ENCODE measurements at places on chromosomes 1 and 21.

DNA sequence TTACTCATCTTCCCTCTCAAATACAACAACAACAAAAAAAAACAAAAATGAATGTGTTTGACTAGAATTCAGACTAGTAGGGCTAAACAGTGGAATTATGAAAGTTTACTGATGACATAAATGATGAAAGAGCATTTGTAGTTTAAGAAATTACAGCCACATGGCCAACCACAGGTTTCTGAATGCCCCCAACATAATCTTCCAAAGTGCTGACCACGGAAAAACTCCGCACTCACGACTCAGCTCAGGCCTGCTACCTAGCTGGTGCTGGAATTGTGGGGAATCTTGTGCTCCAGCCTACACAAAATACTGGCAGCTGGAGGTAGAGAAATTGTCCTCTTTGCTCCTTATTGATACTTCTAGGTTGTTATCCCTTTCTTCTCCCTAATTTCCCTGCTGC lies 23.6 kb upstream of the TBX15 start:
- no peak for DNase-seq

- DNase-seq, result no peak
Measured at GRCh38 chr1:9344426-9345200, 51.9 kb downstream of the SPSB1 start.

- DNase-seq, result no peak
Measured at GRCh38 chr1:199878823-199879222, 148.7 kb upstream of the NR5A2 start.

DNA sequence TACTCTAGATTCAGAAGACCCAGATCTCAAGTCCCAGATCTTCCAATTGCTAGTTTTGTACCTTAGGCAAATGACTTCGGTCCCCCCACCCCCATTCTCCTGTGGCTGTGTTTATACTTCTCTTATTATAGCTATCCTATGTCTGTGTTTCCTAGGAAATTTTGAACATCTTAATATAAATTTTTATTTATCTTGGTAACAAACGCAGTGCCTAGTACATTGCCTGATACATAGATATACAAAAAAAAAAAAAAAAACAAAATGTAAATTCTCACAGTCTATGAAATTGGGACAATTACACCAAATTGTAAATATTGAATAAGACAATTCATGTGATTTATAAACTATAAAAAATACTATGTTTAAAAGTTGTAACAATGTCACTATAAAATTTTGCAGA lies 84.1 kb upstream of the SLC44A3 start:
- DNase-seq, result no peak

- peak; percentile 23 for DNase-seq
Measured at GRCh38 chr1:243420016-243420945, 164.4 kb downstream of the SDCCAG8 start.

DNA sequence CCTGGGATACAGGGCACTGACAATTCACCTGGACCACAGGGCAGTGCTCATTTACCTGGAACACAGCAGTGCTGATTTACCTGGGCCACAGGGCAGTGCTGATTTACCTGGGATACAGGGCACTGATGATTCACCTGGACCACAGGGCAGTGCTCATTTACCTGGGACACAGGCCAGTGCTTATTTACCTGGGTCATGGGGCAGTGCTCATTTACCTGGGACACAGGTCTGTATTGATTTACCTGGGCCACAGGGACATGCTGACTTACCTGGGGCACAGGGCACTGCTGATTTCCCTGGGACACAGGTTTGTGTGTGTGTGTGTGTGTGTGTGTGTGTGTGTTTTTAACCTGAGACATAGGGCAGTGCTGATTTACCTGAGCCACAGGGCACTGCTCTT lies 261.7 kb downstream of the MATN1 start:
- DNase-seq, result no peak

GRCh38 chr1:86119214-86119764 lies 37.3 kb downstream of the COL24A1 start:
- DNase-seq, result no peak

DNA sequence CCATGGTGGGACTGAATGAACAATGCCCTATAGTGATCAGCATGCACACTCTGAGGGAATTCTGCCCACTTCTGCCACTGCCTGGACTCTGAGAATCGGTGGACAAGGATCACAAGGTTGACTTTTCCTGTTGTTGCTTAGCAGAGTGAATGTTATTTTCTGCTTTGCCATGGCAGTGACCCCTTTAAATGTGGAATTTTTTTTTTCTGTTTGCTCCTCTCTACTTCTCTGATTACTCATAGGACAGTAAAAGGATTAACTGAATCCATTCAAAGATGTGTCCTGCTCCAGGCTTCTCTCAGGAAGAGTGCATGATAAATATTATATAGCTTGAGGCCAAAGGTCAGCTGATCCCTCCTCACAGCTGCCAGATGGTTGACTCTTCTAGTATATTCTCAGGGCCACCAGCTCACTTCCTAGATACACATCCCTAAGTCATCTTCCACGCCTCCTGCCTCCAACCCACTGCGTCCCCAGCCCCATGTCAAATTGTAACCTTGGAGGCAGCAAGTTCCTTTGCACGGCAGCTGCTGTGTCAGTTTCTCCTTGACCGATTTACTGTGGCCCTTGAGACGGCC lies 74.0 kb upstream of the RALGPS2 start:
- no peak for DNase-seq

DNA sequence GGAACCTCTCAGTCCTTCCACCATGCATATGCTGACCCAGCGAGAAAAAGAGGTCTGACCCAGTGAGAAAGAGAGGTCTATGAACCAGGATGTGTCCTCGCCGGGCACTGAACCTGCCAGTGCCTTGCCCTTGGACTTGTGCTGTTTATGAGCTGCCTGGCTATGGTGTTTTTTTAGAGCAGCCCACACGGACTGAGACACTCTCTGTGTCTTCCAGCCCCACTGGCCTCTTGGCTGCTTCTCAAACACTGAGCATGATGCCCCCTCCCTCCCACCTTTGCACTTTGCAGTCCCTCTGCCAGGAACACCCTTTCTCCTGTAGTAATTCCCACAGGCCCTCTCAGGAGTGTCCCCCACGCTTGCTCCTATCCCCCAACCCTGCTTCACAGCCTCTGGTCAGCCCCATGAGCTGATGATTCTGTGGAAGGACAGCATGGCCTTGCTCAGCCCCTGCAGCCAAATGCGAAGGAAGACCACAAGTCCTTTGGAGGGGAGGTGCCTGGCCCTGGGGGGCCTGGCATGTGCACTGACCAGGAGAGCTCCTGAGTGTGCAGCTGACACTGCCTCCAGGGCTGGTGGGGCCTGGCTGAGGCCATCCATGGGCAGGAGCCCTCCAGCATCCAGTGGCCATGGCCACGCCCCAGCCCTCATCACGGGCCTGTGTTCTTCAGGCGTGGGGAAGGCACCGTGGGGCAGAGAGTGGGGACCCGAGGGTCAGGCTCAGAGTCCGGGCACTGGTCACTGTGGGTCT lies 23.8 kb downstream of the WNT3A start:
- no peak for DNase-seq

GRCh38 chr1:26826261-26827105 lies at the start of gene ZDHHC18:
Gene ZDHHC18 (plus strand): TSS chr1:26826688. CDS start chr1:26826805, 117 bp downstream.
- DNase-seq, result no peak

- DNase-seq, result no peak
Measured at GRCh38 chr1:94275083-94275482, 37.7 kb upstream of the ARHGAP29 start.

GRCh38 chr1:19940486-19941205 lies 17.2 kb upstream of the PLA2G2E start:
- DNase-seq, result no peak

DNA sequence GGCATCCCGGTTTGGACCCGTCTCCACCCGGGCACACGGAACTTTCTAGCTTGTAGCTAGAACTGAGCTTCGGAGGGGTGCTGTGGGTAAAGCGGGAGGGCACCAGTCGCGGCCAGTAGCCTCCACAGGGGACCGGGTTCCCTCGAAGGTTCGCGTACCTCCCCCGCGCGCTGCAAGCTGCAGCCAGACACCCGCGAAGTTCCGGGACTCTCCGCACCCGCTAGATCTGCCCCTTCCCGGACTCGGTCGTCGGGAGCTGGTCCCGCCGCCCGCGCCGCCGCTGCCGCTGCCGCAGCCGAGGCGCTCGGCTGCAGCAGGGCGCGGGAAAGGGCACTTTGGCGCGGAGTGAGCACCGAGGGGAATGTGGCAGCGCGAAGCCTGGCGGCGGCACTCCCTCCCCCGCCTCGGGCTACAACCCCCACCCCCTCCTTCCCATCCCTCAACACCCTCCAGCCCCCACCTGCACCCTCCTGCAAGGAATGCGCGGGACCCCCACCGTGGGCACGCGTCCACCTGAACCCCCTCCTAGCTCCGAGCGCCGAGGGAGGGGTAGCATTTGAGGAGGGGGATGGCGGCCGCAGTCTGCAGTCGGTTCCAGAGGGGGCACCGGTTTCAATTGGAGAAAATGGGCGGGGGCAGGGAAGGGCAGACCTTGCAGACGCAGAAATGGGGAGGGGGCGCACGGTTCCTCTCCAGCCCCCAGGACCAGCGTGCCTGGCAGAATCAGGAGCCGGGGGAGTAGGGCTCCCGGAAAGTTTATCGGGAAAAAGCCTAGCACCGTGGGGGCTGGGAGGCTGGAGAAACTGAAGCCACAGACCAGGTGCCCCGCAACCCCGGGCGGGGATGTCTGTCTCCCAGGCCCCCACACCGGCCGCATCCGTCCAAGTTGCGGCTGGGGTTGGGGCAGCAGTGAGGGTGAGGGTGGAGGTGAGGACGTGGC lies 968 bp downstream of the CSMD2 start:
- DNase-seq, result no peak

DNA sequence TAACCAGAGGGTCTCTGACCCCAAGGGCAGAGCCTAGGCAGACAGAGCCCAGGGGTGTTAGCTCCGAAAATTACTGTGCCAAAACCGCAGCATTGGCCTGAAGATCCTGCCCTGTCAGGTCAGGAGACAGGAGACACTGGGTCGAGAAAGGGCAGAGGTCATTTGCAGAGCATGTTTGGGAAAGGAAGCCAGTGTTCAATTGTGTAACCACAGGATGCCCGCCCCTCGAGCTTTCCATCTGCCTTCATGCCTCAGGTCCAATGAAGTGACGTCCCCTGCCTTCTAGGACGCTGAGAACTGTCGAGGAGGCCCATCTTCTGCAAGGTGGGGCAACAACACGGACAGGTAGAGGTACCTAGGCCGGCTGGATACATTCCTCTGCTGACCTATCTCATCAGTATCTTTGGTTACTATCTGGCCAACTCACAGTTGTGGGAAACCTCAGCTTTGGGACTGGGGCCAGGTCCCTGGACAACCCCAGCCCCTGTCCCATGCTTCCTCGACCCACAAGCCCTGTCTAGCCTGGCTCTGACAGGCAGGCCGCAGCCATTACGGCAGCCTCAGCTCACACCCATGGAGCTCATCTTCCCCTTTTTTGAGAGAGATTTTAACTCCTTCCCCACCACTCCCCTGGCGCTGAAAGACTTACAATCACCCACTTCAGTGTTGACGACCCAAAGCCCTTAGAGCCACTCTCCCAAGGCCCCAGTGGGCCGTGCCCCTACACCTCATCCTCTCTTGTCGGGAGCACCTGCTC lies 1.3 kb downstream of the ARL8A start:
- DNase-seq, result peak; percentile 81

- DNase-seq, result no peak
Measured at GRCh38 chr1:66240491-66241484, 293.2 kb upstream of the SGIP1 start.

DNA sequence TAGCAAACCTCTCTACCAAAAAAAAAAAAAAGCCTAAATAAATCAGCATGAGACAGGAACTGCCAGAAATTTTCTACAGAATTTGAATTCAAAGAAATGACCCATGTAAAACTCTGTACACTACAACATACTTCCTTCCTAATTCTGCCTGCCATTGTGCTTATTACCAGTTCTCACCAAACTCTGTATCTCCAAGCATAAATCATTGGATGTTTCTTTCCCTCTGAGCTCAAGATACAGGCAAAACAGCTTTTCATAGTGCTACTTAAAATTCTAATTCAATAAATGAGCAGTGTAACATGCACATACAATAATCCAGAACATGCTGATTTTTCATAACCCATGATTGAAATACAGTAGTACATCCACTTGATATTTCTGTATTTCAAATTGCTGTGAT lies 87.0 kb downstream of the EIF4G3 start:
- DNase-seq, result no peak

- DNase-seq, result peak; percentile 49
Measured at GRCh38 chr1:204461331-204462228, 33.0 kb downstream of the PIK3C2B start.

- DNase-seq, result no peak
Measured at GRCh38 chr1:2290171-2290578, 62.1 kb downstream of the SKI start.

- DNase-seq, result no peak
Measured at GRCh38 chr21:37797403-37797802, 118.9 kb downstream of the KCNJ6 start.

DNA sequence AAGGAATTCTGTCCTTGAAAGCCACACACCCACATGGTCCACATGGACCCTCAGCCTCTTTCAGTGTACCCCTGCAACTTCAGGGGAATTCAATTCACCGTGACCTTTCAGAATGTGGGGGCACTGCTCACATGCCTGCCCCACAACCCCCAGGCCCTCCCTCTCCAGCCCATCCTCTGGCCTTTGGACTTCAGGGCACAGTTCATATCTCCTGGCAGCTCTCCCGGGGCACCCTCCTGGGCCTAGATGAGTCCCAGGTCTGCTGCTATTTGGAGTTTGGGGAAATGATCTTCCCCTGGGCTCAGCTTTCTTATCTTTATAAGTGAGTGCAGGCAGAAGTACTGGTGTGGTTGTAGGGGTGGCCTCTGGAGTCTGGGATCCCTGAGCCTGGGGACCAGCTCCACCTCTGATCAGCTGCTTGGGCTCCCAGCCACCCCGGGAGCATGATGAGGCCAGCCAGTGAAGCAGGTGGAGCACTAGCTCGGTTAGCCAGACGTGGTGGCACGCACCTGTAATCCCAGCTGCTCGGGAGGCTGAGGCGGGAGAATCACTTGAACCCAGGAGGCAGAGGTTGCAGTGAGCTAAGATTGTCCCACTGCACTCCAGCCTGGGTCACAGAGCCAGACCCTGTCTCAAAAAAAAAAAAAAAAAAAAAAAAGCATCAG lies 15.8 kb downstream of the C1orf167 start:
- DNase-seq, result no peak

- no peak for DNase-seq
Measured at GRCh38 chr1:181135815-181136737, 47.6 kb downstream of the IER5 start.

DNA sequence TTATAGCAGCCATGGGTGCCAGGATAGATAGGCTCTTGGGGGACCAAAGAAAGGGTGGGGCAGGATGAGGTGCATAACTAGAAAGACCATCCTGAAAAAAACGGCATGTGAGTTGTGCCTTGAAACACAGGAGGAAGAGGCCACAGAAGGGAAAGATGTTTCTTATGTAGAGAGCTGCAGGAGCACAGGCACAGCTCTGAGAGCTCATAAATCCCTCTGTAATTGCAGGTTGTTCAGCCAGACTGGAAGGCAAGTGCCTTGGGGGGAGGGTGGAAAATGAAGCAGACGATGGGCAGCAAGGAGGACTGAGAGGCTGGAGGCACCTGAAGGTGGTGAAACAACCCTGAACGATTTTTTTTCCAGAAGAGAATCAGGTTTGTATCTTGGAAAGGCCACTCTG lies 170.7 kb downstream of the NR5A2 start:
- DNase-seq, result no peak

- DNase-seq, result no peak
Measured at GRCh38 chr1:154837672-154838171, 32.4 kb downstream of the KCNN3 start.

- DNase-seq, result no peak
Measured at GRCh38 chr1:100415498-100415778, 63.1 kb downstream of the CDC14A start.
